NCI-H82 (cell line): ENCODE measurements at places on chromosomes 2 and 18.

GRCh38 chr18:75003039-75003438 is 205.9 kb downstream of the PTGR3 start:
- no peak for DNase-seq

DNA sequence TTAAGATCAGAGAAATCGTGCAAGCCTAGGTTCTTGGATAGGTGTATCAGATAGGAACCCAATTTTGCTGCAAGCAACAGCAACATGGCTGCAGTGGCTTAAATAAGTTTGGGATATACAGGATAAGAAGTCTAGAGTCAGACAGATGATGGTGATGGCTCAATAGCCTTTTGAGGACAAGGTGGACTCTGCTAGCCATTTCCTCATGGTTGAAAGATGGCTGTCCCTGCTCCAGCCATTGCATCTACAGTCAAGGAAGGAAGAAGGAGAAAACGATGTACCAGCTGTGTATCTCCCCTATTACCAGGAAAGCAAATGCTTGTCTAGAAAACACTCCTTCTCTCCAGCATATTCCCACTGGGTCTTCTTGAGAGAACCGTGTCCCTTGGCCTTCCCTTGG is 30.1 kb upstream of the CAB39 start:
- no peak for DNase-seq

DNA sequence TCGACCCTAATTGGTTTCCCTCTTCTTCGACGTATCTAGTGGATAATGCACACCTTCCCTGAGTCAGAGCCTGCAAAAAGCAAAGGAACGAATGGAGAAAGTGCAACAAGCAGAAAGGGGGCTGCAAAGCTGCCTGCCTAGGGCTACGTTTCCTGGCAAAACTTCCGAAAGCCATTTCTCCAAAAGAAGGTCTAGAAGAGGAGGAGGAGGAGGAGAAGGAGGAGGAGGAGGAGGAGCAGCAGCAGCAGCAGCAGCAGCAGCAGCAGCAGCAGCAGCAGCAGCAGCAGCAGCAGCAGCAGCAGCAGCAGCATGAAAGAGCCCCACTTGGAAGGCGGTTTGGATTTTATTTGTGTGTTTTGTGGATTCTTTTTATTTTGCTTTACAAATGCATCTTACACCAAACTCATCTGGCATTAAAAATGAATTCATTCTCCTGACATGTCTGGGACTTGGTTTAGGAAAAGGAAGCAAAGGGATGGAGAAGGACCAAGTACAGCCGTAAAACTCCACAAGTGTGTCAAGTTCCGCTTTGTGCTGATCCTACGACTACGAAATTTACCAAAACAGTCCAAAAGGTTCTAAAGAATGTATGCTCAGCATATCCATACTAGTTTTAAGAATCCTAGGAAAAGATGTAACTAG is 2.0 kb downstream of the TCF4 start:
- DNase-seq = peak; percentile 24

GRCh38 chr2:22912398-22912797 is 472.6 kb upstream of the KLHL29 start:
- no peak for DNase-seq

GRCh38 chr2:64036034-64036705 is 16.9 kb upstream of the VPS54 start:
- DNase-seq = no peak

DNA sequence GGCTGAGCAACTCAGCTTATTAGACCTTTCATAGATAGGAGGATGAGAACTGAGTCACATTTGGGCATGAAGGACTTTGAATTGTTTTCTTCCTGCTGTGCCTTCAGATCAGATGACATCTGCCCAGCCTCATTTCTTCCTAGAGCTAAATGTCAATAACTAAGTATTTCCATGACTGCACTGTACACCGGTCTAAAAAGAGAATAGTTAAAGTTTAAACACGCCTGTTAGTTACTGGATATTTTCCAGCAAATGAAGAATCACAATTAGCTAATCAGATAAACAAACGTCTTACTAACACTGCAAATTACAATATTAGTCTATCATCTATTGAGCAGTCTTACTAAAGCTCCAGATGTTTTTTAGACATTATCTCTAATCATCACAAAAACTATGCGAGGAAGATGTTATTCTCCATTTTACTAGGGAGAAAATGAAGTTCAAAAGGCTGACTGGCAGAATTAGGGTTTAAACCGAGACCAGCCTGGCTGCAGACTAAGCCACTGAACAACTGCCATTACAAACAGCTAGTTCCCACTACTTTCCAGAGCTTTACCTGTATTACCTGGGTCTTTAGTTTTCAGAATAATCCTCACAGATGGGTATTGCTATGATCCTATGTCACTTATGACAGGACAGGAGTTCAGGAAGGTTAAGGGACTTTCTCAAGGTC is 69.4 kb upstream of the ZNF397 start:
- peak; percentile 46 for DNase-seq

DNA sequence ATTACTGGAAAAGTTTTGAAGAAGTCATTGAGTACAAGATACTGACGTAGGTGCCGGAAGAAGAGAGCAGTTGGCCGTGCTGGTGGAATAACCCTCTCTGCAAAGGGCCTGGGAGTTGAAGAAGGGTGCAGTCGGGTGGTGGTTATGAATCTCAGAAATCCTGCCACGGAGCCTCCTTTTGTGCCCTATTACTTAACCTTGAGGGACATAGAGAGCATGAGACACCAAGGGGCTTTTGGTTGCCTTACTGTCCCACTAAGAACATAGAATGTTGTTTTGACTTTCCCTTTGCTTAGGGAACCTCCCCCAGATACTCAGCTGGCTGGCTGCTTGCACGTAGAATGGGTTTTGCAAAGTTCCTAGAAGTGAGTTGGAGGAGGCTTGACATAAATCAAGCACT is 1.3 kb upstream of the CD28 start:
- no peak for DNase-seq

- DNase-seq = no peak
Observed at GRCh38 chr2:32614084-32614483, 13.8 kb upstream of the TTC27 start.
